ENCODE measurements at places on chromosomes 11 and 22. TPM values are rescaled to one million over a fixed set of nuclear protein-coding genes. Genes with fewer than 3 reads are reported as not detected.

The KRTAP5-9 gene
- total RNA-seq = not detected

The SPON1 gene
- 3.9 TPM for total RNA-seq

The PLAAT3 gene
- total RNA-seq = 17.3 TPM

The KCNK7 gene
- total RNA-seq = 1.0 TPM

The SLC43A1 gene
- 28.8 TPM for total RNA-seq

The P2RY6 gene
- not detected for total RNA-seq

The RAB3IL1 gene
- total RNA-seq = 1.6 TPM

The PDE2A gene
- total RNA-seq = not detected

The SUSD2 gene
- 1.2 TPM for total RNA-seq

The OR8D1 gene
- not detected for total RNA-seq

The CATSPER1 gene
- not detected for total RNA-seq

The C11orf16 gene
- total RNA-seq = not detected

Data from activated naive CD8-positive, alpha-beta T cell treated with anti-CD3 and anti-CD28 coated beads, Interleukin-2, amount 10 ng/mL, durations not matched to agents 7 days and 5 days (primary cell).